Tibial nerve (tissue), 4 donors: ENCODE measurements at places on chromosomes 5 and 9. TPM values are rescaled to one million over a fixed set of nuclear protein-coding genes. Genes with fewer than 3 reads are reported as not detected.

C9orf152 gene
- total RNA-seq, result not detected

RPL7A gene
- 1,777 TPM for total RNA-seq

ECSCR gene
- 35.4 TPM for total RNA-seq

GLRA1 gene
- total RNA-seq, result not detected

TEX48 gene
- total RNA-seq, result not detected

FGD3 gene
- 7.3 TPM for total RNA-seq

SEMA4D gene
- 13.4 TPM for total RNA-seq

ZNG1E gene
- 43.3 TPM for total RNA-seq

USP20 gene
- total RNA-seq, result 22.0 TPM

HSPA4 gene
- total RNA-seq, result 43.9 TPM

GRCh38 chr5:95862671-95863382 is 40.3 kb upstream of the GLRX start:
- H3K27me3 ChIP-seq, result no peaks in the 10 kb centered on the region
- peaks cover 37% of the 10 kb centered on the region for H3K4me1 ChIP-seq
- no peak overlapping the region for H3K4me3 ChIP-seq
- H3K36me3 ChIP-seq, result no peaks in the 10 kb centered on the region
- no peak for DNase-seq
- peak overlapping the region; percentile 37 for H3K27ac ChIP-seq

DNA sequence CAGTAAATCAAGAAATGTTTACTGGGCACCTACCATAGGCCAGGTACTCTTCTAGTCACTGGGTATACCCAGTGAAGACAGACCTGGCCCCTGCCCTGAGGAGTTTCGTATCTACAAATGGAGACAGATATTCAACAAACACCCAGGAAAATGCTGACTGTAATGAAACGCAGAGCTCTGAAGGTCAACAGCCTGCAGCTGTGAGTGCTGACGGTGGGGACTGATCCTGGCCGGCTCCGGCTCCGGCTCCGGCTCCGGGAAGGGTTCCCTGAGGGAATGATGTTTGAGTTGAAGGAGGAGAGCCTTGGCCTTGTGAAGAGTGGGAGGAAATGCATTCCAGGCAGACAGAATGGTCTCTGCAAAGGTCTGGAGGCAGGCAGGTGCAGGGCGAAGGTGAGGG is 23.1 kb downstream of the FGFR4 start:
- no peak for DNase-seq
- H3K4me1 ChIP-seq, result peaks cover 8% of the 10 kb centered on the region
- no peaks in the 10 kb centered on the region for H3K27me3 ChIP-seq
- H3K36me3 ChIP-seq, result no peaks in the 10 kb centered on the region

GRCh38 chr9:112866662-112867274 is 23.9 kb downstream of the SLC46A2 start:
- H3K27ac ChIP-seq, result peak overlapping the region; percentile 74
- H3K4me3 ChIP-seq, result no peak overlapping the region
- H3K36me3 ChIP-seq, result peaks cover 49% of the 10 kb centered on the region
- no peaks in the 10 kb centered on the region for H3K4me1 ChIP-seq
- DNase-seq, result no peak
- no peaks in the 10 kb centered on the region for H3K27me3 ChIP-seq

DNA sequence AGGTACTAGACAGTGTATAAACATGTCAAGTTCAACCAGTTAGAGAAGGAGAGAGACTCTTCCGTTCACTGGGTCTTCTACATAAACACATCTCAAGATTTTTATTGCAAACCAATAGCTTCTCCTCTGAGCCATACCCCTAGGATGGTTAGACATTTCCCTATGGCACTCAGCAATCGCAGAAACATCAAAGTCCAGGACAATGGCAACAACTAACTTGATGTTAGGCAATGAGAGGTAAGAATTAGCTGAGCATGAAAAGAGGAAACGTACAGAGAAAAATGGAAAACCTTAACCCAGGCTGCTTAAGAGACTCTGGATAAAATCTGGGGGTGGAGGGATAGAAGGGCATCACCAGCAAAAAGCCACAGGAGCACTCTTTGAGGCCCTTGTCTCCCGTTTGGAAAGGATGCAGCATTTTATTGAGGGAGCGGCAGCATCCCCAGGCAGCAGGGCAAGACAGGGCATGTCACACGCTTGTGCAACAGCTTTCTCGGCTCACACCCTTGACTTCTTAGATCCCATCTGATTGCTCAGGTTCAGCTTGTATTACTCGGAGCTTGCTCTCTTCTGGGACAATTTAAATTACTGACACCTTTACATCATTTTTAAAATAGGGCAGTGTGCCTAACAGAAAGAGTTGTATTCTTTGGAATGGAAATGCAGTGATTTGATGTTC is 8.6 kb upstream of the PSAT1 start:
- H3K36me3 ChIP-seq, result no peaks in the 10 kb centered on the region
- H3K27ac ChIP-seq, result no peak overlapping the region
- no peak for DNase-seq
- no peak overlapping the region for H3K4me3 ChIP-seq

GRCh38 chr9:78525986-78526560 is 229.1 kb downstream of the PSAT1 start:
- H3K4me1 ChIP-seq, result no peaks in the 10 kb centered on the region
- no peak overlapping the region for H3K4me3 ChIP-seq

- H3K27ac ChIP-seq, result no peak overlapping the region
- H3K4me1 ChIP-seq, result no peaks in the 10 kb centered on the region
- H3K4me3 ChIP-seq, result no peak overlapping the region
- H3K36me3 ChIP-seq, result peaks cover 70% of the 10 kb centered on the region
- H3K27me3 ChIP-seq, result no peaks in the 10 kb centered on the region
Observed at GRCh38 chr5:32355686-32356085, 42.9 kb upstream of the MTMR12 start.

DNA sequence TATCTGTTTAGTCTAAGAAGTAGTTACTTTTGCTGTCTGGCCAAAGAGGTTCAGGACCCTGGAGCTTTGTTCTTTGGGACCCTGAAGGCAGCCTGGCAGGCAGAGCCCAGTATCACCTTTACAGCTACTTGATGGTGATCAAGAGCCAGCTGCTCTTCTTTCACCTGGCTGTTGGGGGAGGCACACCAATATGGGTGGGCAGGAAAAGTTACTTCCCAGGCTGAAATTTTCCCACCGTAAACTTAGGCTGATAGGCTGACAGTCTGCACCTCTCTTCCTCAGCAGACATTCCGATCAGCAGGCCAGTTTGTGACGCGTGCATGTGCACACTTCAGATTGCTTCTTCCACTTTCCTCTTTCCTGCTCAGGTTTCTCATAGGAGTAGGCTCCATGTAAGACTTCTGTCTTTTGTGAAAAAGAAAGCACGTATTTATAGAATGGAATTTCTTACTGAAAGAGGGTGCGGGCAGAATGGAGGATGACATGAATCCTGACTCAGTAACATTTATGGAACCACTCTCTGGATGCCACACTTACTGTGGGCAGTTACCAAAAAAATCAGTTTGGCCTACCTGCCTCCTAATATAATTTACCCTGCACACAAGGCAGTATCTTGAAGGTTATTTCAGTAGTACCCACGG is 223.9 kb upstream of the DMRT1 start:
- H3K36me3 ChIP-seq, result no peaks in the 10 kb centered on the region
- no peak overlapping the region for H3K27ac ChIP-seq

- no peak for DNase-seq
- no peaks in the 10 kb centered on the region for H3K27me3 ChIP-seq
- H3K4me3 ChIP-seq, result no peak overlapping the region
- H3K36me3 ChIP-seq, result no peaks in the 10 kb centered on the region
- H3K4me1 ChIP-seq, result peaks cover 8% of the 10 kb centered on the region
- H3K27ac ChIP-seq, result no peak overlapping the region
Observed at GRCh38 chr5:136055612-136056309, 27.0 kb downstream of the TGFBI start.

GRCh38 chr9:133573791-133574515 is 35.2 kb downstream of the FAM163B start:
- peaks cover 36% of the 10 kb centered on the region for H3K27me3 ChIP-seq
- no peak overlapping the region for H3K27ac ChIP-seq
- DNase-seq, result no peak
- no peak overlapping the region for H3K4me3 ChIP-seq
- H3K36me3 ChIP-seq, result no peaks in the 10 kb centered on the region

GRCh38 chr9:114212826-114213225 is 57.5 kb downstream of the COL27A1 start:
- no peaks in the 10 kb centered on the region for H3K27me3 ChIP-seq
- H3K4me3 ChIP-seq, result no peak overlapping the region
- no peaks in the 10 kb centered on the region for H3K36me3 ChIP-seq

GRCh38 chr9:133351908-133352634 is 4.1 kb downstream of the RPL7A start:
- no peak for DNase-seq
- H3K4me3 ChIP-seq, result no peak overlapping the region
- no peaks in the 10 kb centered on the region for H3K4me1 ChIP-seq
- no peaks in the 10 kb centered on the region for H3K27me3 ChIP-seq

DNA sequence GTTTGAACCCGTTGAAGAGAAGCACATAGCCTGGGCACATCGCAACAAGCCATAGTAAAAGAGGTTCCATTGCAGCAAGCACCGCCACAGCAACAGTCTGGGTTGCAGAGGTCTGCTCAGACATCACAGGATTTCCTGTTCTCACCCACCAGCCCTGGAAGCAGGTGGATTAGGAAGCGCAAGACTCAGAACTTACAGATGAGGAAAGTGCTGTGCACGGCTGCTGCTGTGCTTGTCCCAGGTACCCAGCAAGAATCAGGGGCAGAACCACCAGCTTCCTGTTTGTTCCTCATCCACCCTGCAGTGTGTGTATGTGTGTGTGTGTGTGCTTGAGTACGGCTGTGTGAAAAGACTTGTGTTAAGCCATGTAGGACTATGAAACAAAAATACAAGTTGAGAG is 124.7 kb upstream of the IRX2 start:
- H3K36me3 ChIP-seq, result no peaks in the 10 kb centered on the region
- H3K27me3 ChIP-seq, result no peaks in the 10 kb centered on the region
- no peak for DNase-seq
- H3K4me1 ChIP-seq, result no peaks in the 10 kb centered on the region
- no peak overlapping the region for H3K27ac ChIP-seq
- H3K4me3 ChIP-seq, result no peak overlapping the region
